ENCODE measurements at places on chromosomes 1 and 21. TPM values are rescaled to one million over a fixed set of nuclear protein-coding genes. Genes with fewer than 3 reads are reported as not detected.

DNA sequence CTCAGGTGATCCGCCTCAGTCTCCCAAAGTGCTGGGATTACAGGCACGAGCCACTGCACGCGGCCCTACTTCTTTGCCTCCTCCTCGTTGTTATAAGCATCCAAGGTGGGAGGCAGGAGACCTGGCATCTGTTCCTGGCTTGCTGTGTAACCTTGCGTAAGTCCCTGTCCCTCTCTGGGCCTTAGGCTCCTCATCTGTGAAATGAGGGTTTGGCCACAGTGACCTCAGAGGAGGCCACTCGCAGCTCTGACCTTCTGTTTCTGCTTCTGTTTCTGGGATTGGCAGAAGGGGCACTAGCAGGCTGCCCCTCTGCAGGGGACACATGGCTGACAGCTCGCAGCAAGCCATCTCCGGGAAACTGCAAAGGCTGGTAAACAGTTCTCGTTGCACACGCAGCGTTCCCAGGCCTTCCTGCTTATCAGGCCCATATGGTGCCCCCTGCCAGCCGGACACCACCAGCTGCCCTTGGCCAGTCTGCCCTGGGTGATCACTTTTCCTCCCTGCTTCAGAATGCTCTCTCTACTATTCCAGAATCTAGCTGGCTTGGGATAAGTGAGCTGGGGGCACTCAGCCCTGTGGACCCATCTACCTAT is 2.6 kb upstream of the LDLRAP1 start:
- DNase-seq: no peak

- no peak for DNase-seq
Measured at GRCh38 chr1:20048563-20048962, 21.4 kb upstream of the PLA2G5 start.

DNA sequence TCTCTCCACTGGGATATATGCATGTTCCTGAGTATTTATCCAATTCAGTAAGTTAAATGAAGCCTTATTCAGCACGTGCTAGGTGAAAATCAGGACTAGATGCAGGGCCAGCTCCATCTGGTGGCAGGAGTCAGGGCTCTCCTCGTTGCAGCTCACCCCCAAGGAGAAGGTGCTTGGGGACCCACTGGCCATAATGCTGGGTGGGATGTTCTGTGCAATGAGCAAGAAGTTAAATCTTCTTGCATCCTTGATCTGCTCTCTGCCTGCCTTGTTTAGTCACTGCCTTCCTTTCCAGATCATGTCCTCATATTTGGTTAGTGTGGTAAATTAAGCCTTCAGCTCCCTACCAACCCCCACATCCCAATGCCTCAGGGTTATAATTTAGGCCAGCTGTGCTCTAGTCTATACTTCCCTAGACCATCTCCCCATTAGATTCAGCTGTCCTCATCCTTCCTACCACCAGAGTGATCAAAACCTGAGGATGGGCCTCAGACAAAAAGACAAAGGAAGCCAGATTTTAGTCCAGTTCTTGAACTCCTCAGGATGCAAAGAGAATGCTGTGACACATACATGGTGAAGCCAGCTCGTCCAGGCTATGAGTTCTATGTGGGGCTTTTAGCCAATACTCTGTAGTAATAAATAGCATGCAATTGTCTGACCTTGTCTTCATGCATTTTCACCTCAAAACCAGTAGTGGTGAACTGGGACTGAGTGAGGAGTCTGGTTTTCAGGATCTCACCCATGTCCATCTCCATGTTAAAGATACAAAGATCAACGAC is 55.9 kb downstream of the SEC16B start:
- DNase-seq: peak; percentile 46

- no peak for DNase-seq
Measured at GRCh38 chr1:216215169-216215568, 208.1 kb downstream of the USH2A start.

The TEDDM1 gene
- not detected for total RNA-seq
